ENCODE measurements at places on chromosomes 2 and 18. TPM values are rescaled to one million over a fixed set of nuclear protein-coding genes. Genes with fewer than 3 reads are reported as not detected.

The AQP12B gene
- total RNA-seq = not detected

The HRH4 gene
- not detected for total RNA-seq

The KCNS3 gene
- 5.5 TPM for total RNA-seq

The BCL2L11 gene
- 20.0 TPM for total RNA-seq

The ST8SIA5 gene
- total RNA-seq = 0.56 TPM

The PDCD1 gene
- total RNA-seq = not detected

The MDH1B gene
- total RNA-seq = 0.98 TPM

The POTEI gene
- 1.4 TPM for total RNA-seq

The HOXD4 gene
- total RNA-seq = not detected

All from glutamatergic neuron (in vitro differentiated cells).